ENCODE measurements at places on chromosomes 13 and 19. TPM values are rescaled to one million over a fixed set of nuclear protein-coding genes. Genes with fewer than 3 reads are reported as not detected.

The SETDB2 gene
- 4.0 TPM for total RNA-seq

The AXL gene
- total RNA-seq: 379 TPM

The IFI30 gene
- under 0.01 TPM for total RNA-seq

The SULT2B1 gene
- 0.15 TPM for total RNA-seq

The DKKL1 gene
- total RNA-seq: 1.3 TPM

The RAD23A gene
- 145 TPM for total RNA-seq

The ZNF66 gene
- 2.5 TPM for total RNA-seq

The TRPC4 gene
- 0.50 TPM for total RNA-seq

The SOX1 gene
- total RNA-seq: not detected

The KISS1R gene
- total RNA-seq: not detected

The ZNF730 gene
- total RNA-seq: 7.1 TPM

The ZNF175 gene
- total RNA-seq: 1.6 TPM

The ANGPTL4 gene
- total RNA-seq: 0.59 TPM

Data from bronchus fibroblast of lung (primary cell).